Adipocyte (in vitro differentiated cells): ENCODE measurements at places on chromosomes 4 and X.
A peak's percentile ranks its signal among the peaks of the same experiment; 100 is the strongest.

DNA sequence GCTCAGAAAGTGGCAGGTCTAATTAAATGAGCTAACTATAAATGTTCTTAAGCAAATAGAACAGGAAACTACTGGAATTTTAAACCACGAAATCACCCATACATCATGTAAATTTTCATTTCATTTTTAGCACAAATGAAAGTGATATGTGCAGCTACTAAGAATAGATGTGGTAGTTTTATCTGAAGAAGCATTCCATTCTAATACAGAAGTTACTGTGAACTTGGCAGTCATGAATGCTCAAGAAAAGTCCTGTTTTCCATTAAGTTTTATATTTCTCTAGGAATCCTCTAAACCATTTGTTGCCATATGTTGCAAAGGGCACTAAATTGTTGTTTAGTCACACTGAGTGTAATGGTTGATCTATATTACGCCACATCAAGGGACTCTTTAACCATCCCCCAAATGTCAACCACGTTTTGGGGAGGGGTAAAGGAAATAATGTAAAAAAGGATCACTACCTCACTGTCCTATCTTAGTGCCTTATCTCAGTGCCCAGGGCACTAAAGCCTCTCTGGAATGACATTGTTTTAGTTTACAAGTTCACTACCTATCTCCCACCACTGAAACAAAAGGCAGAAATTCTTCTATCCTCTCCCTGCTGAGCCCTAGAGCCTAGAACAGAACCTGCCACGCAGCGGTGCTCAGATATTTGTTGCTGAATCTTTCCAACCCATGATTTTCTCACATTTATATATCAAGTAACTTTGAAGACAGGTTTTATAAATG lies 118.0 kb downstream of the SHISA3 start:
- DNase-seq = peak; percentile 29

- DNase-seq = no peak
Observed at GRCh38 chr4:10105421-10105820, 11.2 kb downstream of the WDR1 start.

- no peak for DNase-seq
Observed at GRCh38 chr4:87188932-87189331, 31.5 kb downstream of the KLHL8 start.

DNA sequence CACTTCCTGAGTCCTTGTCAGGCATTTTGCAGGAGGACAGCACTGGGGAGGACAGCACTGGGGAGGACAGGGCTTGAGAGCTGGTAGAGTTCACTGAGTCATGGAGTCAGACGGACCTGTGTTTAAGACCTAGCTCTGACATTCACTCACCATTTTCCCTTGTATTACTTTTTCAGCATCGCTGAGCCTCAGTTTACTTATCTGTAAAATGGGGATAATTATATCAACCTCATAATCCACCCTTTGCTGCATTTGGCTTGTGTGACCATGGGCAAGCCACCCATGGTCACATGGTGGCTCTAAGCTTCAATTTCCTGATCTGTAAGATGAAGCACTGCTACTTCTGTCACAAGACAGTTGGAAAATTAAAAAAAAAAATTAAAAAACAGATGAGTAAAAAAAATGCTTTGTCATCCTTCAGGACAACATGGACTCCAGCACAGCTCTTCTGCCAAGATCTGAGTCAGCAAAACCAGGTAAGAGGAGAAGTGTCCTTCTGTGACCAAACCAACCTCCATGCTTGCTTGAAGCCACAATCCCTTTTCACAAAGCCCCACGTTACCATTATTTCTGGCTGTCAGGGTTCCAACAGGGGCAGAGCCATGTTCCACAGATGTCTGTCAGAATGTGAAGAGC lies 275.5 kb downstream of the RAB28 start:
- no peak for DNase-seq

GRCh38 chrX:129449148-129449547 lies 74.1 kb downstream of the SMARCA1 start:
- no peak for DNase-seq

GRCh38 chrX:153441981-153442380 lies 3.9 kb downstream of the TREX2 start:
- DNase-seq = no peak

GRCh38 chr4:28557755-28558154 lies 1697.1 kb downstream of the STIM2 start:
- peak; percentile 11 for DNase-seq

DNA sequence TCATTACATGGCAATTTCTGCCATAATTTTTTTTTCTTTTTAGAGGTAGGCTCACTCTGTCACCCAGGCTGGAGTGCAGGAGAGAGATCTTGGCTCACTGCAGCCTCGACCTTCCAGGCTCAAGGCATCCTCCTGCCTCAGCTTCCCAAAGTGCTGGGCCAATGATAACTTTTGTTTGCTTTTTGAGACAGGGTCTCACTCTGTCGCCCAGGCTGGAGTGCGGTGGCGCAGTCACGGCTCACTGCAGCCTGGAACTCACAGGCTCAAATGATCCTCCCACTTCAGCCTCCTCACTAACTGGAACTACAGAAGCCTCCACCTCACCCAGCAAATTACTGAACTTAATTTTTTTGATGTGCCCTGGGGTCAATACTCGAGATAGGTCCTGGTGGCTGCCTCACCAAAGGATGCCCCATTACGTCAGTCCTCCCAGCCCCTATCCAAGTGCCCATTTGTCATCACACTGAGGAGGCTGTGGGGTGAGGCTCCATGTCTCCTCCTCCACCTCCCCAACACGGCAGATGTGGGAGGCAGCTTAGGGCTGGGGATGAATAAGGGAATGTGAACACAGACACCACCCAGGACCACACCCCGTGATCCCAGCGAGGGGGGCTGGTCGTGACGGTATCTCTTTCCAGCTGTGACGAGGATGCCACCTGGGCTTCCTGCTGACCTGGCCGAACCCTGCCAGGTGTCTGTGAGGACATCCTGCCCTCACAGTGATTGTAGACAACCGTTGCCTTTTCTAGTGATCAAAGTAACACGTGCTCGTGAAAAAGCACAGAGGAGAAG lies 12.4 kb upstream of the NKX1-1 start:
- DNase-seq = no peak

GRCh38 chrX:113370006-113370405 lies 529.4 kb upstream of the AMOT start:
- no peak for DNase-seq

DNA sequence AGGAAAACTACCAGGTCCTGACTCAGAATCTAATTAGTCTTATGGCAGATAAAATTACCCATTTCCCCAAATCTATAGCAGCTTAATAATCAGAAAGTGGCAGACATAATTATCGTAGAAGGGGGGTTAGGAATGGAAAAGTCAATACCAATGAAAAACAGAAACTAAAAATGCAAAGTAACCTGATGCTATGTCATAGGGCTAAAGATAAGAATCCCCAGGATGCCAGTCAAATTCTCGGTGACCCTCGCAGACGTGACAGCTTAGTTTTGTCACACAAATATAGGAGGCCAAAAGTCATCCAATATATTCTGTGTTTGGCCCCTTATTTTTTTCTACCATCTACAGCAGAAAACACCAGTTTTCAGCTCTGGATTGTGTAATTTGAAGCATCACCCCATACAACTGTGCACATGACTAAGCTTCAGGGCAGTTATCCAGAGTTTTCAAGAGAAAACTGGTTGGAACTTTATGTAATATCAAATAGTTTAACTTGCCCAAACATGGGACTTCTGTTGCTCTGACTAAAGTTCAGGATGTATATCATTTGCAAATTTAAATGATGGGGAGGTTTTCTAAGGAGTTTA lies 30.9 kb downstream of the RASSF6 start:
- DNase-seq = peak; percentile 84

DNA sequence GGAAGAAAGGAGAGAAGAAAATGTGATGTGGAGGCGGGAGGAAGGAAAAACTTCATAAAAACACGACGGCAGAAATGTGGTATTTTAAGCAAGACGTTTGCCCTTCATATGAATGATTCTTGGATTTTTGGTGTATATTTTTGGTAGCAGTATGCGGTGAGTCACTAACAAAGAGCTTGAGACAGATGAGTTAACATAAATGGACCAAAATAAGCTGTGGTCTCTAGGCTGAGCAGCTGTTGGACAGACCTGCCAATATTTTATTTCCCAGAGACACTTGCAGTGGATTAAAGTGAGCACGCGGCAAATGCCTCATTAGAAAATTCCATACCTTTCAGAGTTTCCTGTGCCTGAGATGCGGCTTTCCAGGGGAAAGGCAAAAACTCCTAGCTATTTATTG lies 43.1 kb upstream of the RPS6KA3 start:
- DNase-seq = peak; percentile 37

DNA sequence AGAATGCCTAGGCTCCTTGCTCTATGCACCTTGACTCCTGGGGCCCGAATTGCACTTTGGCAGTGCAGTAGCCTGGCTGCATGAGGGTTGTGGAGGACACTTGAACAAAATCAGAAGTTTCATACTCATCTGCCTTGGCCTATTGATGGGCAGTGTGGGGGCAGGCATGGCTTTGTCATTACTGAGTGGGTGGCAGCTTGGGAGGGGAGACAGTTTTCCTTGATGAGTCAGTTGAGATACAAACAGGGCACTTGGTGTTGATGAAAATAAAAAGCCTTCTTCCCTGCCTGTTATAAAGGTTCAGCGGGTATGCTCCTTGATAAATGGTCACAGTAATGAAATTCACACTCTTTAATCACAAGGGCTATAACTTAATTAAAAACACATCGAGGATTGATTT lies 126.8 kb upstream of the MAMLD1 start:
- peak; percentile 20 for DNase-seq

GRCh38 chrX:10242026-10242425 lies 85.3 kb downstream of the CLCN4 start:
- no peak for DNase-seq

DNA sequence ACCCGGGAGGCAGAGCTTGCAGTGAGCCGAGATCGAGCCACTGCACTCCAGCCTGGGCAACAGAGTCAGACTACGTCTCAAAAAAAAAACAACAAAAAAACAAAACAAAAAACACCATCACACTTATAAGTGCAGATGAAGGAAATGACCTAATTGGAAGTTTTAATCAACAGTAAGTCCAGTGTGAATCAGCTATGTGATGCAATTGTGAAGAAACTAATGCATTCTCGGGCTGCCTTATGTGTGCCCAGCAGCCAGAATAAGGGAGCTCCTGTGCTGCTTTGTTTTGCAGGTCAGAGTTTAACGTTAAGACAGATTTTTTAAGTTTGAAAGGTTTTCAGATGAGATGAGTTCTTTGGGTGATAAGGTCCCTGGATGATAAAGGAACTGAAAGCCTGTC lies 10.8 kb downstream of the DAPP1 start:
- DNase-seq = peak; percentile 28

DNA sequence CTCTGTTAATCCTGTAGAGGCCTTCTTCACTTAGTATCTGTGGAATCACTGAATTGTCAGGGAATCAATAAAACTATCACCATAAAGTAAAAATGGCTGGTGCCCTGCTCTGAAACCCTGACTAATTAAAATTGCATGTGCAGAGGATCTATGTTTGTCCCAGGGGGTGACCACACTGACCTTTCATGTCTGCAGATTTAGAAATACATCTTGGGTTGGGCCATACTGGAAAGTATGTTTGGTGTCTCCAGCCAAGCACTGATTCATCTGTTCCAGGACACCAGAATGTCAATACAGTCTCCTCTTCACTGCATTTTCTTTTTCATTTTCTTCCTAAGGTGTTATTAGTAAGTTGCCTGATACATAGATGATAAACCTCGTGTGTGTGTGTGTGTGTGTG lies 490.9 kb upstream of the INTU start:
- peak; percentile 72 for DNase-seq

- DNase-seq = no peak
Observed at GRCh38 chr4:48307528-48307927, 33.8 kb upstream of the SLAIN2 start.

GRCh38 chr4:40886931-40887763 lies 137.4 kb downstream of the NSUN7 start:
- no peak for DNase-seq

DNA sequence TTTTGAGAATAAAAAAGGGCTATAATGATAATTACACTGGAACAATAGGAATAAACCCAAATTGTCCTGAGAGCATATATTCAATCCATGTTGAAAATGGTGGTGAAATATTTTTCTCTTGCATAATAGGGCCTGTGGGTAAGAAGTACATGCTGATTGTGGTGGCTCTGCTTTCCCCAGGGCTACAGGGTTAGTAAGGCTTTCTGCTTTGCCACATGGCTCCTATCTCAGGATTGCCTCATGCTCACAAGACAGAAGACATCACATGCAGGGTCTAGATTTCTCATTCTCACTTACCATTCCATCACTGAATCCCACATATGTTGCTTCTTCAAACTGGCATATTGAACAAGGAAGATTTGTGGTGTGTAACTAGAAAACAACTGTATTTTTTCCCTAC lies 12.4 kb upstream of the VEGFC start:
- peak; percentile 72 for DNase-seq

GRCh38 chrX:45479196-45479834 lies 278.6 kb upstream of the DIPK2B start:
- peak; percentile 83 for DNase-seq

DNA sequence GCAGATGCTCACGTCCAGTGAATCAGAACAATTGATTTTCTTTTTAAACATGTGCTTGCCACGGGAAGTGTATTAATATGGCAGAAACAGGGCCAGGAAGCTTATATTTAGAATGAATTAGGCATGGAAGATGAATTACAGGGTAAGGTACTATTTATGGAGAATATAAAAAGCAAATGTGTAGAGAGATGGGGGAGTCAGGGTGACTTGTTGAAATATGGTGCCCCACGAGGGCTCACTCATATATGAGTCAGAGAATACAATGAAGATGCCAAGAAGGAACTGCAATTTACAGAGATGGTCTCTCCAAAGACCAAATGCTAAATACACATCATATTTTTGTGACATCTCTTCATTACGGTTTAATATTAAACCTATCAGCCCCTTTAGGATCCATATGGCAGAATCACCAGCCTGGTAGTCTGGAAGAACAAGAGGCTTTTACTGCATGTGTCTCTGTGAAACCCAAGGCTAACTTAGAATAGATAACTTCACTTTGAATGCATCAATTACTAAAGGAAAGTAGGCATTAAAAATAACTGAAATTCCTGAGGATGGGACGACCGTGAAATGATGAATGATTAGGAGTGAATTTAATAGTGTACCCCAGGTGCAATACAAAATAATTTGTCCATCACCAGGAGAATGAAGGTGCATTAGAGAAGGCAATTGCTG lies 385.3 kb downstream of the ARHGAP24 start:
- peak; percentile 24 for DNase-seq

GRCh38 chr4:25246680-25247611 lies 13.1 kb downstream of the PI4K2B start:
- no peak for DNase-seq

DNA sequence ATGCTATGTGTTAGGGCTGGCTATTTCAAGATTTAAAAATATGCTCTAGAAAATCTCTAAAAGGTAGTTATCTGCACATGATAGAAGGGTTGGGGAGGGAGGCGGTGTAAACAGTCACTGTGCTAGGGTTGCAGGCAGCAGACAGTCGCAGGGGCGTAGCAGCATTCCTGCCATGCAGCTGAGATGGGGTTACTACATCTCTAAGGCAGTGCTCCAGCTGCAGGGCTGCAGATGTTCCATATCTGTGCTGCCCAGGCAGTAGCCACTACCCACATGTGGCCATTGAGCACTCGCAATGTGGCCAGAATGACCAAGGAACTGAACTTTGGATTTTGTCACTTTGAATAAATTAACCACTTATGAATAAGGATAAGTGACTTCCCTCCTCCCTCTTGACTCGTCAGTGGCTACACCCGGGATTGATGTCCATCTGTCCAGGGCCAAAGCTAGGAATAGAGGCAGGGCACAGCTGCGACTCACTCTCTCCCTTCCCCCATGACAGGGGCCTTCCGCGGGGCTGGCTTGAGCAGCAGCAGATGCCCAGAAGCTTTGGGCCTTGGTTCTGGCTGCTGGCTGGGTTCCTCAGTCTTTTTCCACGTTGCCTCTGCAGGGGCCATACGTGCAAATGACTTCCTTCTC lies 79.4 kb upstream of the CLDN34 start:
- no peak for DNase-seq

GRCh38 chr4:89712141-89712540 lies 124.8 kb downstream of the SNCA start:
- peak; percentile 81 for DNase-seq
